Stimulated activated CD8-positive, alpha-beta memory T cell treated with anti-CD3 and anti-CD28 coated beads, Interleukin-7, amount 100 ng/mL, for 48 hours (primary cell): ENCODE measurements at places on chromosomes 12 and 14.
A peak's percentile ranks its signal among the peaks of the same experiment; 100 is the strongest.

DNA sequence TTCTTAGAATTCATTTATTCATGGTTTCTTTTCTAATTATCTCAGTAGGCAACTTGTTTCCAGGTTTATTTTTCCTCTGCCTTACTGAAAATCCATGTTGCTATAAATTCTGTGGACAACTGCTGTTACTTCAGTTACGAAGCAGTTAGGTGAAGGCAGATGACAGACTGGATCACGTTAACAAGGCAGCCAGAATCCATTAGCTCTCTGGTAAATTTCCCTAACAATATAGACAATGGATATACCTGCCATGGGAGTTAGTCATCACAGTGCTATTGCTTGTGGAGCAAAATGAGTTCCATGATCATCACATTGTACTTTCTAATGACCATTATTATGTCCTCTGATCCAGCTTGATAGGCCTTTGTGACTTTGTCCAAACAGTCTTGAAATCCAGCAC, 291.5 kb downstream of the NELL2 start:
- no peak for DNase-seq

GRCh38 chr12:2526371-2526770, 268.4 kb upstream of the FKBP4 start:
- no peak for DNase-seq

DNA sequence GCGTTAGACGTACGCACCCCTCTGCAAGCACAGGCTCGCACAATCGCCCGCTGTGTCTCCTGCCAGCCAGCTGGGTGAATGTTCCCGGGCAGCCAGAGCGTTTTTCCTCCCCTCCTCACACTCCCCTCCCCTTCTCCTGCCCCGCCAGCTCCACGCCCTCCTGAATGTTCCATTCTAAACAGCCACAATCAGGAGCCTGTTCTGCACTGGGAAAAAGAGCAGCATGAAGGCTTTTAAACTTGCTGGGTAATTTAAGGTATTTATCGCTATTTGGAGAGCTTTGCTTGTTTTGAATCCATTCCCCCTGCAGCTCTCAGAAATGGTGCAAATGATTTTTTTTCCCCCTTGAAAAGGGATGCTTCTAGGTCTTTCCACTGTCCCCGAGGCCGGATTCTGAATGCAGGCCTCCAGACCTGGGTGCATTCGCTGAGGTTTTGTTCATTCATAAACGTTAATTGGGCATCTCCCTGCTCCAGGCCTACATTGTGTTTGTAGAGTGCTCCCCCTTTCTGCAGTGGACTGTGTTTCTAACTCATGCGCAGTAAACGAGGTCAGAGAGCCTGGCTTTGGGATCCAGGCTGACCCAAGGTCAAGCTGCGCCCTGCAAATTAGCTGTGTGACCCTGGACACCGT, 212.5 kb downstream of the CHST11 start:
- DNase-seq = no peak

GRCh38 chr12:12700254-12700653, 4.3 kb upstream of the GPR19 start:
- DNase-seq = no peak

- DNase-seq = no peak
Measured at GRCh38 chr14:79638672-79639266, 572.5 kb downstream of the DIO2 start.

GRCh38 chr14:101665478-101666078, 95.9 kb upstream of the PPP2R5C start:
- peak; percentile 11 for DNase-seq

DNA sequence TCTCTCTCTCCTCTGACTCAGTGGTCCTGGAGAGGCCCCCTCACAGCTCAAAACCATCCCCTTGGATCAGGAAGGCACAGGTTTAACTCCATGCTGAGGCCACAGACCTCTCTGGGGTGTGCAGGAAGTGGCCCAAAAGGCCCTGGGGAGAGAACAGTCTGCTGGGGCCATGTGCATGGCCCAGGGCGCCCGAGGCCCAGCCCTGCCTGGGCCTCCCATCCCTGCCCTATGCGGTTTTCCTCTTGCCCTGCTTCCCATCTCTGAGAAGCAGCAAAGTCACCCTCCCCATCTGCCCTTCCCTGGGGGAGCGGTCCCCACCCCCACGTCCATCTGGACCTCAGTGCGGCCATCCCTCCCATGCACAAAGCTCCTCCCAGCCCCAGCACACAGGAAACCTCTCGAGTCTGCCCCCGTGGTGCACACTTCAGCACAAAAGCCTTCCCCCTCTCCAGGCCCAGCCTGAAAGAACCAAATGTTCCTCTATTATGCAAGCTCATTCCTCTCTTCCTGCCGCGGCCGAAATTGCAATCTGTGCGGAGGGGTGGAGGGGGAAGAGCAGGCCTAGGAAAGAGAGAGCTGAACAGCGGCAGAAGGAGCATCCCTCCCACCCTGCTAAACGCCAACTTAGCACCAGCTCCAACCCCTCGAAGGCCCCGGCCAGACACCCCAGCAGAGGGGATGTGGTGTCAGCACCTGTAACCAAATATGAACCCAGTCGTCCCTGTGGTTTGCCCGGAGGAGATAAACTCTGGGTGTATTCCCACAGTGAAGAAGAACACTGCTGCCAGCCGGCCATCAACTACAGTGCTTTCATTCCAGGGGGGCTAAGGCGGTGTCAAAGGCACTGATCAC, 108.5 kb downstream of the SCARB1 start:
- DNase-seq = no peak

GRCh38 chr12:64395739-64396138, 5.2 kb upstream of the C12orf56 start:
- no peak for DNase-seq

DNA sequence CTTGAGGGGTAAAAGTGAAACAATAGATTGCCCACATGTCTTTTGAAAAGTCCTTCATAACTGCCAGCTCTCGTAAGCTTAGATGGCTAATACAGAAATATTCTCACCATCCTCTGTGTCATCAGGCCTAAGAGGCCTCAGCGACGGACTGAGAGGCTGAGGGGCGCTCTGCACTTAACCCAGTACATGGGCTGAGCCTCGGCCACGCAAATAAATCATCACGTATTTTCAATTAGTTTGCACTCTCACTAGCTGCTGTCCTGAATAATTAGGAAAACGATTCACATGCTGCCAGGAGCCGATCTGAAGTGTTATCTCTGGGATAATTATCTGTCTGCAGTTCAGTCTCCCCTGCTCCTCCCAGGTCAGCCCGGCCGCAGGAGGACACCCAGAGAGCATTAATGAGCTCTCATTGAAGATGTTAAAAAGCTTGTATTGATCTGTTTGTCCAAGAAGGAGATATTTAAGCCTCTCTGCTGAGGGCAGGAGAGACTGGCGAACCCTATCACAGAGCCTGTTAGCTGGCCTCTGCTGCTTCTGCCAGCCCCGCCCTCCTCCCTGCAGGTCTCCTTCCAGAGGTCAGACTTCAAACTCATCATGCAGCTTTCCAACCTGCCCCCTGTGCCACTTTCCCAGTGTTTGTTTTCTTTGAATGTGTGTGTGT, 1051.3 kb downstream of the VRK1 start:
- DNase-seq = no peak

DNA sequence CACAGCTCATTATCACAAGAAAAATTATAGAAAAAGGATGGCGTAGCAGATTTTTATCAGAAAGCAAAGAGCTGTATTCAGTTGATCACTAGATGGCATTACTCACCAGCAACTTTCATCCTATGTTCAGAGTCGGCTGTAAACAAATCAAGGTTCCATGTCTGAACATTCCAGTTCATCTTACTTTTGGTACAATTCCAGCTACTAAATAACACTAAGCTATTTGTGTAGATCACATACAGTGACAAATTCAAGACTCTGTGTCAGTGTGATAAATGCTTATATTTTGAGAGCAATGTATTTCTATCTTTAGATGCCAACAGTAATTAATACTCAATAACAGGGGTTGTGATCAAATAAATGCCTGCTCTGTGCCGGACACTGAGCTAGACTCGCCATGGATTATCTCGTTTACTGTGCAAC, 30.1 kb downstream of the NRDE2 start:
- no peak for DNase-seq
